ENCODE measurements at places on chromosomes 1 and 21.

GRCh38 chr1:5109633-5110032, 455.2 kb downstream of the AJAP1 start:
- DNase-seq: no peak

DNA sequence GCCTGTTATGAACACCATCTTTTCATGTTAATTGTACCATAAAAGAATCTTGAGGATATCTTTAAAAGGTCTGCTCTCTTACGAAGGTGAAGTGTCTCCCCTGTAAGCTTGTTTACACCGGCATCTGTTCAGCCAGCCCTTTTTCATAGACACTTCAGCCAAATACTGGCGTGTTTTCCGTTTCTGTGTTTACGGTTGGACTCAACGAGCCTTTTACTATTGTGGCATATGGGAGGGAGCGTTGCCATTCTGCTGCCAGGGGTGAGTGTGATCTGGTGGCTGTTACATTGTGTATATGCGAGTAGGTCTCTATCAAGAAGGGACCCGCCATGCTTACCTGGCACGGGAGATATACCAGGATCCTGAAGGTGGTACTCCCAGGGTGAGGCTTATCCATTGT, 433.8 kb downstream of the CAMTA1 start:
- no peak for DNase-seq

DNA sequence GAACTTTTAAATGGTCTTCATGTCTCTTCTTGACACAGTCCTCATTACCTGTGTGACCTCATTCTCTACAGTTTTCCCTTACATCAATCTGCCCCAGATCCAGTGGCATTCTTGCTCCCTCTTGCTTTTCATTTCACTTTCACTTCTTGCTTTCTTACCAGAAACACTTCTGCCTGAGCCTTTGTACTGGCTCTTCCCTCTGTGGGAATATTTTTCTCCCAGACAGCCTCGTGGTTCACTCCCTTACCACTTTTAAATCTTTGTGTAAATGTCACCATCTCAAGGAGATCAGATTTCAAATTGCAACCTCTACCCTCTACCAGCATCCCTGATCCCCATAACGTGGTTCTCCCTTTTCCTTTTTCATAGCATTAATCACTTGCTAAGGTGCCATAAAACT, 73.2 kb downstream of the DISC1 start:
- DNase-seq: no peak

DNA sequence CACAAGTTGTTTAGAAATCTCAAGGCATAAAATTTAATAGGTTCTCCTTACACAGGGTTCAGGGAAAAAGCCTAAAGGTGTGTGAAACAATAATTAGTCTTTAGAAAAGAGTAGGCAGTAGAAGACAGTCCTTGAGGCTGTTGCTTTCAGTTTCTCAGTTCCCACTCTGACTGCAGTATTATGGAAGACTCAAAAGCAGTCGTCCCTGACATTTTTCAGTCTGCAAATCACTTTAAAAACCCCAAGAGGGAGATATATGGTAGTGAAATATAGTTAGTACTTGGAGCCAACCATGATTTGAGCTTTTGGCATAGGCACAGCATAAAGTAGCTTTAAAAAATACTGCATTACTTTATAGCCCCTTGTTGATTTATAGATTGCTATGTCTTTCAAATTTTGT, 299.7 kb downstream of the OLFM3 start:
- no peak for DNase-seq

DNA sequence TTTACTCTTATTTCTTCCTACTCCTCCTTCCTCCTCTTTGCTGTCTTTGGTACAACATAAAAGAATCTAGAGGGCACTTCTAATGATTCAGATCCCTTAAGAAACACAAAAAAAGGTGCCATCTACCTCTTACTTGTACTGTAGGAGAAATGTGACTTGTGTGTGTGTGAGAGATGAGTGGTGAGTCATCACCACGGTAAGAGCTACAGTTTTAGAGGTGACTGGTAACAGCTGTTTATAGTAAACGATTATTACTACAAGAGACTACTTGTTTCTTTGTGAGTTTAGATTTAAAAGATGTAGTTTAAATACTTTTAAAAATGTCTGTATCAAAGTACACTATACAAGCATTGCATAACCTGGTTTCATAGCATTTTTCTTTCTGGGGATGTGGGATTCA, 40.4 kb downstream of the SLC35D1 start:
- DNase-seq: no peak

Data from CD4-positive, alpha-beta memory T cell (primary cell).